ENCODE measurements at places on chromosomes 7 and 10.

DNA sequence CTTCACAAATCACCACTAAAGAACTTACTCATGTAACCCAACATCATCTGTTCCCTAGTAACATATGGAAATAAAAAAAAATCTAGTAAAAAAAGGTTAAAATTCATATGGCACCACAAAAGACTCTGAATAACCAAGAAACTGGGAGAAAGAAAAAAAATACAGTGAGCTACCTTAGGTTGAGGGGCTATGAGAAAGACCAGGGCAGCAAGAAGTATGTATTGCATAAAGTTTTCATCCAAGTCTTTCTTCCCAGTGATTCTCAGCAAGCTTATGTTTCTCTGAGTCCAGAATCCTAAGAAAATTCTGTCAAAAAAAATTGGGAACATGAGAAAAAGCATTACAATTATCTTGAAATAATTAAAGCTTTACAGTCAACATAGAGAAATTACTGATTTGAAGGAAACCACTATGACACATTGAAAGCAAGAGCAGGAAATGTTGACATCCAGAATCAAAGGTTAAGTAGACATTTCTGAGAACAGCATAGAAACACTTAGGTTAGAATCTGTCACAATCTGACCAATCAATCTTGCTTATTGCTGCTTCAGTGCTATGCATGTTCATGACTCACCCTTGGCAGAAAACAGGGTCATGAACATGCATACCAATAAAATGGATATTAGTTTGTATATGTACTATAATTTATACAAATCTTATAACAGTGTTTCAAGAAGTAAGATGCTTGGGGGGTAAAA, 494.0 kb upstream of the POT1 start:
- no peak for DNase-seq

- no peak for DNase-seq
Observed at GRCh38 chr10:61992059-61992460, 90.6 kb downstream of the ARID5B start.

GRCh38 chr7:15439853-15440252, 122.0 kb downstream of the AGMO start:
- DNase-seq: no peak

DNA sequence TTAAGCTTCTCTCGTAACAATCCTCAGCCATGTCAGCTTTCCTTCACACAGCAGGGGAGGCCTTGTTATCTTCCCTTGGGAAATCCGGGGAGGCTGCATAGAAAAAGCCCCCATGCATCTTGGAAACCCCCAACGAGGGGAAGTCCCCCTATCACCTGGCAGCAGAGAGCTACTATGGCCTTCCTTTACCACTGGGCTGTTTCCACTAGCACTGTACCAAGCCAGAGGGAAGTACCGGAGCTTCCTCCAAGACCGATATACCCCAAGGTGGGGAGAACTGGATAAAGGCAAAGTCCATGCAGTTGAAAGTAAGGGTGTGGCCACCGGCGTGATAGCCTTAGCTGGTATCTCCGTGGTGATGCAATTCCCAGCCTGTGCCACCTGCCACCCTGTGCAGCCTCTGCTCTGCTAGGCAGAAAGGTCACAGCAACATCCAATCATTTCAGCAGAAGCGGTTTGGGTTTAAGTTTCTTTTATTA, 4.4 kb upstream of the CLIP2 start:
- no peak for DNase-seq

DNA sequence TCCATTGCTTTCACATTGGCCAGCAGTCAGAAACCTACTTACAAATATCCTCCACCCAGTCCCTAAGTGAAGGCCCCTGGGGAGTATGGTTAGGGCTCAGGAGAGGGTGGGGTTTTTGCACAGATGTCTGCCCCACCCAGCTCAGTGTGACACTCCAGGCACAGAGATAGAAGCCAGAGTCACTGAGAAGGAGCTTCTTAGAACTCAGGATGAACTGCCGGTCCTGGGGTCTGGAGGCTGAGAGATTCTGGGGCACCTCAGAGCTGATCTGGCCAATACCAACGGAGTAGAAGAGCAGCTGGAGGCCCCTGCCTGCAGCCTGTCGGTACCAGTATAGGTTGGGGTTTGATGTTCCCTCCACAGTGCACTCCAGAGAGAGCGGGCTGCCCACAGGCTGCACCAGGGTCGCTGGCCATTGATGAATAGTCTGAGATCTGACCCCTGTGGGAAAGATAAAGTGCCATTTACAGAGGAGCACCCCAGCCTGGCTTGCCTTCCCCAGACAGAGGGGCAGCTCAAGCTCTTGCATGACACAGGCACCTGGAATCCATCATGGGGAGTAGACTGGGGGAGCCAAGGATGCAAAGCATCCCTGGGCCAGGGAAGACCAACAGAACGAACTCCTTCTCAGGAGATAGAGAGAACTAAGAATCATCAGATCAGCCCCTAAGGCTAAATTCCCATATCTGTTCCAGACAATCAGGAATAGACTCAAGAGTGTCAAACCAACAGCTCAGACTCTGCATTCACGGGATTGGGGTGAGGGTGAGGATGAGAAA, 41.9 kb downstream of the PRSS2 start:
- DNase-seq: no peak

GRCh38 chr7:24717694-24718320, 39.5 kb downstream of the GSDME start:
- no peak for DNase-seq

DNA sequence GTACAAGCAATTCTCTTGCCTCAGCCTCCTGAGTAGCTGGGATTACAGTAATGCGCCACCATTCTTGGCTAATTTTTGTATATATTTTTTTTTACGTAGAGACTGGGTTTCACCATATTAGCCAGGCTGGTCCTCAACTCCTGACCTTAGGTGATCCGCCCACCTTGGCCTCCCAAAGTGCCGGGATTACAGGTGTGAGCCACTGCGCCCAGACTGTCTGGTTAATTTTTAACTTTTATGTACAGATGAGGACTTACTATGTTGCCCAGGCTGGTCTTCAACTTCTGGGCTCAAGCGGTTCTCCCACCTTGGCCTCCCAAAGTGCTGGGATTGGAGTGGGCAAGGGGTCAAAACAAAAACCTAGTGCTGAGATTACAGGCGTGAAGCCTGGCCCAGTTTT, 101.8 kb downstream of the JMJD1C start:
- DNase-seq: no peak

- no peak for DNase-seq
Observed at GRCh38 chr7:127650847-127651555, 993 bp upstream of the SND1 start.

- no peak for DNase-seq
Observed at GRCh38 chr10:4541292-4541691, 284.7 kb upstream of the AKR1E2 start.

GRCh38 chr7:35555386-35555785, 139.5 kb downstream of the HERPUD2 start:
- DNase-seq: no peak

- DNase-seq: no peak
Observed at GRCh38 chr7:127245607-127246006, 7.1 kb downstream of the GRM8 start.

DNA sequence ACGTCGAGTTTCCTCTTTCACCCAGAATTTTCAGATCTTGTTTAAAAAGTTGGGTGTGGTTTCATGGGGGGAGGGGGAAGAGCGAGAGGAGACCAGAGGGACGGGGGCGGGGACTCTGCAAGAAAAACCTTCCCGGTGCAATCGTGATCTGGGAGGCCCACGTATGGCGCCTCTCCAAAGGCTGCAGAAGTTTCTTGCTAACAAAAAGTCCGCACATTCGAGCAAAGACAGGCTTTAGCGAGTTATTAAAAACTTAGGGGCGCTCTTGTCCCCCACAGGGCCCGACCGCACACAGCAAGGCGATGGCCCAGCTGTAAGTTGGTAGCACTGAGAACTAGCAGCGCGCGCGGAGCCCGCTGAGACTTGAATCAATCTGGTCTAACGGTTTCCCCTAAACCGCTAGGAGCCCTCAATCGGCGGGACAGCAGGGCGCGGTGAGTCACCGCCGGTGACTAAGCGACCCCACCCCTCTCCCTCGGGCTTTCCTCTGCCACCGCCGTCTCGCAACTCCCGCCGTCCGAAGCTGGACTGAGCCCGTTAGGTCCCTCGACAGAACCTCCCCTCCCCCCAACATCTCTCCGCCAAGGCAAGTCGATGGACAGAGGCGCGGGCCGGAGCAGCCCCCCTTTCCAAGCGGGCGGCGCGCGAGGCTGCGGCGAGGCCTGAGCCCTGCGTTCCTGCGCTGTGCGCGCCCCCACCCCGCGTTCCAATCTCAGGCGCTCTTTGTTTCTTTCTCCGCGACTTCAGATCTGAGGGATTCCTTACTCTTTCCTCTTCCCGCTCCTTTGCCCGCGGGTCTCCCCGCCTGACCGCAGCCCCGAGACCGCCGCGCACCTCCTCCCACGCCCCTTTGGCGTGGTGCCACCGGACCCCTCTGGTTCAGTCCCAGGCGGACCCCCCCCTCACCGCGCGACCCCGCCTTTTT, at the start of gene VIM:
VIM (plus strand) TSS at position 151 of the 925 bp plus-strand sequence. CDS start 1,182 bp downstream, outside the sequence.
- DNase-seq: no peak

DNA sequence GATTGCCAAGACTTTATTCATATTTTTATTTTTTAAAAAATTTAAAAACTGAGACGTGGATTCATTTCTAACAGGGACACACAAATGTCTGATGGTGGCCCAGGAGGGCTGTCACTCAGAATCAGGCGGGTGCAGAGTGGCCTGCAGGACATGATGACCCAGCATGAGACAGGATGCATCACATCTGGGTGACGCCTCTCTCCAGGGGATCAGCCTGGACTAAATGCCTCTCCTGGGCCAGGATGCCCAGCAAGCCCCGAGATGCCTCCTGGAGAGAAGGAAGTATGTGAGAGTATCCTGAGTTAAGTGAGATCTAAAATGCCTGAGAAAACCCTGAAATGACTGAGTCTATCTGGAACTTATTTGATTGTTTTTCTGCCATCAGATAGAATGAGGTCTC, 16.9 kb upstream of the MTURN start:
- DNase-seq: no peak

DNA sequence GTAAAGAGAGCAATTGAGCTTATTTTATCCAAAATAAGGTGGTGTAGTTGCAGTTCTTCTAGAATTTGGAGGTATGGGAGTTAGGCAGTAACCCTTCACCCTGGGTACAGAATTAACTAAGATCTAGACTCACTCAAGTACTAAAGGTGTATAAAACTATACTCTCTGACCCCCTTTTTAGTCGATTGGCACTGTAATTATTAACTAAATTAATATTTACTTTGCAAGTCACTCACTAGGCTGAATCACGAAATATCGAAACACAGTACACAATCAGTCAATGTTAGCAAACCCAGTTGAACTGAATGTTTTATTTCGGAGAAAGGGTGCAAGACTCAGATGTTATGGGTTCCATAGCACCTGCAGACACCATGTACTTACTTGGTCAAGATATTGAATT, 14.6 kb upstream of the CYP2C19 start:
- no peak for DNase-seq

DNA sequence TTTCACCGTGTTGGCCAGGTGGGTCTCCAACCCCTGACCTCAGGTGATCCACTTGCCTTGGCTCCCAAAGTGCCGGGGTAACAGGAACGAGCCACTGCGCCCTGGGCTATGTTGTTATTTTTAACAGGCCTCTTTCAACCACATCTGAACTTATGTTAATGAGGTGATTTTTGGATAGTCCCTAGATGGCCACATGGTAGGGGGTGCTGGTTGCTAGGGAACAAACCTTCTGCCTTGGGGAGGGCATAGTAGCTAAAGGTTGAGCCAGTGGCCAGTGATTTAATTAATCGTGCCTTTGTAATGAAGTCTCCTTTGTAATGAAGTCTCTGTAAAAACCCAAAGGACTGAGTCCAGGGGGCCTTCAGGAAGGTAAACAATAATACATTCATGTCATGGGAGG, 9.1 kb downstream of the COMTD1 start:
- DNase-seq: no peak

DNA sequence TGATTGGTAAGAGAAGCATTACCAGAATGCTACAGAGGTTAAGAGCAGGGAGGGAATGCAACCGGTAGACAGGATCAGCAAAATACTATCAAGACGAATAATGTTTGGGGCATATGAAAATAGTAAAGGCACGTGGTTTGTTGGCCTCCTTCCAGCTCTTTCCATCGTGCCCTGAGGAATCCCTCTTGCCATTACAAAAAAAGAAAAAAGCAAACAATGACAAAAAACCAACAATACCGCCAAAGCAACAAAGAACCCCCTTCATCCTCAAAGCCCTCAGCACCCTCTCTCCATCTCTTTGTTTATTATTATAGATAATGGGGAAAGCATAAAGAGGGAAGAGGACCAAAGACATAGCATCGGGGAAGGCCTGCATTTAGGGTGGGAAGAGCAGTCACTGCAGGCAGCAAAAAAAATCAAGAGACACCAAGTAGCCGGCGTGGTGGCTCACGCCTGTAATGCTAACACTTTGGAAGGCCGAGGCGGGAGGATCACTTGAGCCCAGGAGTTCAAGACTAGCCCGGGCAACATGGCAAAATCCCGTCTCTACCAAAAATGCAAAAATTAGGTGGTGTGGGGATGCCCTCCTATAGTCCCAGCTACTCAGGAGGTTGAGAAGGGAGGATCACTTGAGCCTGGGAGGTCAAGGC, 78.0 kb downstream of the HIP1 start:
- no peak for DNase-seq

GRCh38 chr7:83608716-83609115, 40.2 kb downstream of the SEMA3E start:
- DNase-seq: no peak

GRCh38 chr7:17685141-17685540, 255.2 kb downstream of the SNX13 start:
- DNase-seq: no peak

- no peak for DNase-seq
Observed at GRCh38 chr10:11757454-11757820, 15.3 kb downstream of the ECHDC3 start.

- DNase-seq: no peak
Observed at GRCh38 chr7:22210967-22211366, 146.0 kb downstream of the RAPGEF5 start.

DNA sequence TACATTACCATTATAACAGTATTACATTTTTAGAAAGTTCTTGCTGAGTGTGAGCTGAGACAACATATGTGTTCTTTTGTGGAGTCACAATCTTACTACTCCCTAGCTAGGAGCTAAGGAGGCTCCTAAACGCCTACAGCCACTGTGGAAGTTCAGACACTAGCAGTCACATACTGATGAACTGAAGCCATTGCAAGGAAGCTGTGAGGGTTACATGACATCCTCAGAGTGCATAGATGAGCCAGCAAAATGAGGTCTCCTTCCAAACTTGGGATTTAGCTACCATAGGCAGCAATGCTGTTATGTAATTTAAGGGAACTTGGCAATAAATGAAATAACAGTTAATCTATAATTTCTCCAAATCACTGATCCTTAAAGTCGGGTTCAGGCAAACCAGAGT, 10.8 kb upstream of the ST7 start:
- no peak for DNase-seq

GRCh38 chr7:66946545-66946944, 25.5 kb downstream of the TMEM248 start:
- no peak for DNase-seq

DNA sequence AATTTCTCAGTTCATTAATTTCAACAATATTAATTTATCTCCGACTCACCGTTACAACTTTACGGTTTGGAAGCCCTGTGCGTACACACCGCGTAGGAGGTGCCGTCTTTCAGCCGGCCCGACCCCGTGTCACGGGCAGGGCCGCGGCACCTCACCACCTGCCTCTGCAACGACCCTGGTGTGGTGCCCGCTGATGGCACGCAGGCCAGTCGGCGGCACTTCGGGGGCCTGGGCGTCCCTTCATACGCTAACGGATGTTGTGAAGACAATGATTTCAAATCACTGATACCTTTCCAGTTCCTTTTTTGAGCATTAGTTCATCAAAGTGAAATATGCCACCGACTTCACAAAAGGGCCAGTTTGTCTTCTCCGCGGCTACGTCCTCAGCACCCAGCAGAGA, 125.3 kb downstream of the EBF3 start:
- DNase-seq: no peak

Data from NCI-H526 treated with DMSO at 0.1 percent for 48 hours (cell line).